Left ventricle myocardium inferior (tissue), 1 donor: ENCODE measurements at places on chromosomes 1 and 21.

DNA sequence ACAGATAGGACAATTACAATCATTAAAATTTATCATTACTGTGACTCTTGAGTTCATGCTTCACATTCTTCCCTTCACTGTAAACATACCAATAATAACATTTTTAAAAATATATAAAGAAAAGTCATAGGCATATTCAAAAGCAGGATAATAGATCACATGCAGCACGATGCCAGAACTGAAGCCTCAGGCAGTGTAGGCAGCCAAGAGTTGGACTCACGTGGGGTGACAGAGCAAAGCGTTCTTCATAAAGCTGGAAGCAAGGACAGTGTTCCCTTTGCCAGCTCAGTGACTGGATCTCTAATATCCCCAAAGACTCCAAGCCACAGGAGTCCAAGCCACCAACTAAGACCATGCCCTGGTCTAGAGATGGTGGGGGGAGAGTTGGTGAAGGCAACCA is 77.7 kb downstream of the ODF2L start:
- DNase-seq = no peak

GRCh38 chr1:84376000-84376910 is 22.0 kb upstream of the DNASE2B start:
- DNase-seq = no peak

GRCh38 chr1:180533266-180533987 is 25.3 kb upstream of the OVAAL start:
- DNase-seq = peak; percentile 53

- no peak for DNase-seq
These were observed 20.3 kb downstream of the NIPAL3 start for GRCh38 chr1:24435782-24436365.

- DNase-seq = no peak
These were observed 284.0 kb downstream of the PTPRC start for GRCh38 chr1:198922638-198923430.

DNA sequence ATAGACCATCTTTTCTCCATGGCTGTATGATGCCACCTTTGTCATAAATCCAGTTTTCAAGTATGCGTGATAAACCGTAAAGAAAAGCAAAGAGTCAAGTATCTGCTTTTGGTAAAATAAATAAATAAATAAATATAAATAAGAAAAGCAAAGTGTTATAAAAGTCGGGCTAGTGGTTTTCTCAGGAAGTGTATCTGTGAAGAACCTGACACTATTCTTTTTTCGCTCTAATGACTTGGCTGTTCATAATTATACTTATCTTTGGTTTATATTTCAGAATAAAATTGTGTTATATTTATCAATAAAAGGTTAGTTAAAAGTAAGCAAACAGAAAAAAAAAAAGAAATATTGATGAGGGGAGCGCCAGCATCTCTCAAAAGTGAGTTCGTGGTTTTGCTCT is 594 bp upstream of the EXO5 start:
- no peak for DNase-seq
